ENCODE measurements at places on chromosomes 12 and 14. TPM values are rescaled to one million over a fixed set of nuclear protein-coding genes. Genes with fewer than 3 reads are reported as not detected.

GRCh38 chr14:103543721-103544387 is 14.9 kb downstream of the TRMT61A start:
- DNase-seq: no peak

- DNase-seq: no peak
These were observed 17.1 kb upstream of the ATXN2 start for GRCh38 chr12:111616177-111616623.

GRCh38 chr14:61531465-61532122 is 163.7 kb upstream of the HIF1A start:
- no peak for DNase-seq

NEUROD4 gene
- total RNA-seq: not detected

- DNase-seq: peak; percentile 40
These were observed 107.6 kb downstream of the PTCSC3 start for GRCh38 chr14:36068777-36069534.

- DNase-seq: no peak
These were observed 33.1 kb upstream of the G2E3 start for GRCh38 chr14:30525833-30526232.

GRCh38 chr12:48739618-48740269 is 23.2 kb upstream of the CCNT1 start:
- DNase-seq: no peak

- DNase-seq: no peak
These were observed 296.3 kb upstream of the PRKD1 start for GRCh38 chr14:30223966-30224365.

GRCh38 chr14:23327947-23328744 is 6.9 kb downstream of the PABPN1 start:
- no peak for DNase-seq

DNA sequence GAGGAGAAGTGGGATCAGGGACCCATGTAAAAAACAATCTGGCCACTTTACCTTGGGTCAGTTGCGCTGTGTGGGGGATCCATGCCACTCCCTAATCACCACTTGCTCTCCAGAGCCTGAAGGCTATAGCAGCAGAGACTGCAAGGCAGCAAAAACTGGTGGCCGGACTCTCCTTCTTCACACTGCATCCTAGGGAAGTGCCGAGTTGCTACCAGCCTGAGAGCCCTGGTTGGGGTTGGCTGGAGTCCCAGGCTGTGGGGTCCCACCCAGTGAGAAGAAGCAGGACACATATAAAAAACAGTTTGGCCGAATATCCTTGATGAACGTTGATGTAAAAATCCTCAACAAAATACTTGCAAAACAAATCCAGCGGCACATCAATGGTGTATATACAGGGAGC is 341.2 kb downstream of the AEBP2 start:
- no peak for DNase-seq

DNA sequence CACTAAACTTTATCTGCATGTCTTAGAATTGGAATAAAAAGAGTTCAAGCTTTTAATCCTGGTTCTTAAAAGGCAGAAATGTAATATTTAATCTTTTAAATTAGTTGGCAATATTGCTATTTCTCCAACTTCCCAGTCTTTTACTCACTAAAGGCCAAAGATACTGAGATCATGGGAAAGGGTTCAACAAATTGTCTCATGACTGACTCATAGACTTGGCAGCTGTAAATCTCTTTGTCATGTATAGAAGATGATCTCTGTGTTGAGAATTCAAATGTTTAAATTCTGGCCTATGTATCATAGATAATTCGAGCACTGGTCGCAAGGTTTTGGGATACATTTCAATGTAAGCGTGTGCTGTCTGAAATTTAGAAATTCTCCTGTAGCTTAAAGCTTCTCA is 40.1 kb upstream of the STRAP start:
- DNase-seq: no peak

PRR4 gene
- not detected for total RNA-seq

DNA sequence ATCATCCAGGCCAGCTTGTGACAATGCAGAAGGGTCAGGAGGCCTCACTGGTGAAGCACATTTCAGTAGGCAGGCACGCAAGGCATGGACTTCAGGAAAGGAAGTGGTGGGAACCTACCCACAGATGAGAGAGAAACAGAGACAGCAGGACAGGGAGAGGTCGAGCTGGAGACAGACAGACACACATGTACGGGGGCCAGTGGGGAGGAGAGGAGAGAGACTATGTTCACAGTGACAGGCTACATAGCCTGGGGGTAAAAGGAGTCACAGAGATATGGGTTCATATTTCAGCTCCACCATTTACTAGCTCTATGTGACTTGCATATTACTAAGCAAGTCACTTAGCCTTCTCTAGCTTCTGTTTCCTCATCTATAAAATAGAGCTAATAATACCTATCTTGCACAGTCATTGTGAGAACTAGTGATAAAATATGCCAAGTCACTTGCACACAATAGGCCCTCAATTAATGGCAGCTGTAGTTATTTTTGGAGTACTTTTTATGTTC is 91.1 kb upstream of the FUT8 start:
- no peak for DNase-seq

DNA sequence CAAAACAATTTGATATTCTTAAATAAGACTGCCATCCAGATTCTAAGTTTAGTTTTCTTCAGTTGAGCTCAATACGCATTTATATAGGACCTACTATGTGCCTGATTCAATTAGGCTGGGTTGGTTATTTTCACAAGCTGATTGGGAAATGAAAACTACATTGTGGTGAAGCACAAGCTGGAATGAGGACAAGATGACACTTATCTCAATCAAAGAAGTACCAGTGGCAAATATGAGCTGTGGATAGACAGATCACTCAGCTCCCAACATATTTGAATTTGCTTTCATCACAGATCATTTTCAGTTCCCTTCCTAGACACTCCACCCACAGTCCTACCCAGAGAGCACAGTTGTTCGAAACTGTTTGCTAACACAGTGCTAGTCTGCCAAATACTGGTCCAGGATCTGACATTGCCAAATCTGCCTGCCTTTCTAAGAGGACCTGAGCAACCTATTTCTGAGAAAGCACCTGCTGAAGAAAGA is 74.7 kb downstream of the LLPH start:
- no peak for DNase-seq

DNA sequence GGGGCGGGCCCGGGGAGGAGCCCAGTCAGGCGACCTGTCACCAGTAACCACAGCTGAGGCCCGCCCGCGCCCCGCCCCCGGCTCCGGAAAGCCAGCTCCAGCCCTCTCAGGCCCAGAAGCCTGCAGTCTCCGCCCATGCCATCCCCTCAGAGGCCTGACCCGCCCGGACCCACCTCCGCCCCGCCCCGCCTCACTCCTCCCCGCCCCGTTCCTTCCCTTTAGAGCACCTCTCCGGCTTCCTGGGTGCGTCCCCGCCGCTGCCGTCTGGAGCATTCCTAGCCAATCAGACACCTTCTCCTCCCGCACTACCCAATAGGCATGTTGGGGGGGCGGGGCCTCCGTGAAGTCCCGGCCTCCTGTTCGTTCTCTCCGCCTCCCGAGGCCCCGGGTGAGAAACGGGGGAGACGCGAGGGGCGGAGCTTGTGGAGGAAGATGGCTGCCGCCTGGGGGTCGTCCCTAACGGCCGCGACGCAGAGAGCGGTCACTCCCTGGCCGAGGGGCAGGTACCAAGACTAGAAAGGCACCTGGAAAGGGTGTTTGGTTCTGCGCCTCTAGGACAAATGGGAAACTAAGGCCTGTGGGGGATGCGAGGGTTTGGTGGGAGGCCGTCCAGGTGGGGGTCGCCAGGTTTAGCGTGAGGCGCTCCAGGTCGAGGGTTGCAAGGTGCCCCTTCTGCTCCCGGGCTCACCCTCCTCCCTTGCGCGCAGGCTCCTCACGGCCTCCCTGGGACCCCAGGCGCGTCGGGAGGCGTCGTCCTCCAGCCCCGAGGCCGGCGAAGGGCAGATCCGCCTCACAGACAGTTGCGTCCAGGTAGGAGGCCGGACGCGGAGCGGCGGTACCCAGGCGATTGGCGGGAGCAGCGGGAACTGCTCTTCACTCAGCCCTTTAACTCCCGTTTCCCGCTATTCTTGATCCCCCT is at the start of gene ISCA2:
Gene ISCA2, plus strand, starts transcription at position 423 of the 919 bp plus-strand sequence. Its CDS starts 10 bp downstream, at position 433.
- peak; percentile 98 for DNase-seq

GRCh38 chr14:51094901-51095853 is at the start of gene TRIM9:
Gene TRIM9 (minus strand): TSS chr14:51095105. CDS start chr14:51094939, 166 bp downstream.
- DNase-seq: peak; percentile 99

DNA sequence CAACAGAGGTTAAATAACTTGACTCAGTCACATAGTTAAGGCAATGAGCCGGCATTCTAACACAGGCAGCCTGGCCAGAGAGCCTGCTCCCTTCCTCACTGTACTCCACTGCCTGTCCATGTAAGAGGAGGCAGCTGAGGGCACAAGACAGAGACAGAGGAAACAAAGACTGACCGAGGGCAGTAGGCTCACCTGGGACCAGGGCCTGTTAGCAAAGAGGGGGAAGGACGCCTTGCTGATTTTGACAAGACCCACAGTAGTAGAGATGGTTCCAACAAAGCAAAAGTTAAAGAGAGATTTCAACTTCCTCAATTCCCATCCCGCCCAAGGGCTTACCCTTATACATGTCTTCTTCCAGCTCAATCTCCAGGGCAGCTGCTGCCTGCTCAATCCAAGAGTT is 26.5 kb downstream of the OTUB2 start:
- DNase-seq: no peak

ZDHHC22 gene
- total RNA-seq: 0.03 TPM

FOXN4 gene
- not detected for total RNA-seq

SLC6A12 gene
- total RNA-seq: not detected

GRCh38 chr12:25074113-25074512 is 120.8 kb downstream of the DNAI7 start:
- DNase-seq: no peak

DNA sequence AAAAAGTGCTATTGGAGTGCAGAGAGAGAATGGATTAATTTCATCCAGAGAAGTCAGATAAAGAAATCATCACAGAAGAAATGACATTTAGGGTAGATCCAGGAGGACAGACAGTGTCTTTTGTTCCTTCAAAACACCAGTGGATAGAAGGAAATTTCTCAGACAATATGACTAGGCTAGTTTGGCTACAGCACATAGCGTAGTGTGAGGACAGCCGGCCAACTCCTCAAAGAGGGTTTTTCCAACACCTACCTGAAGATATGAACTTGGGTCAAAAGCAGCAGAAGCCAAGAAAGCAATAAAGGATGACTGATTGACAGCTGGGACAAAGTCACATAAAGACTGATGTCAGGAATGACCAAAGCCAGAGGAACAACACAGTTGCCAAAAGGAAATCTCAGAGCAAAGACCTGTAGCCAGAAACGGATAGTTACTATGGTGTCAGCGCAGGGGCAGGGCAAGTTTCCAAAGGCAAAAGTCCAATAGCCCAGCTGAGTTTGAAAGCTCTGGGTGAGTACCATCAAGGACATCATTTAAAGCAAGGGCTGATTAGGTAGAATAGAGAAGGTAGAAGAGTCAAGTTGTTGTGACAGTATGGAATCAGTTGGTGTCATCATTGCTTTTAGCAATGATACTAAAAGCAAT is 58.7 kb upstream of the PDE3A start:
- no peak for DNase-seq

DNA sequence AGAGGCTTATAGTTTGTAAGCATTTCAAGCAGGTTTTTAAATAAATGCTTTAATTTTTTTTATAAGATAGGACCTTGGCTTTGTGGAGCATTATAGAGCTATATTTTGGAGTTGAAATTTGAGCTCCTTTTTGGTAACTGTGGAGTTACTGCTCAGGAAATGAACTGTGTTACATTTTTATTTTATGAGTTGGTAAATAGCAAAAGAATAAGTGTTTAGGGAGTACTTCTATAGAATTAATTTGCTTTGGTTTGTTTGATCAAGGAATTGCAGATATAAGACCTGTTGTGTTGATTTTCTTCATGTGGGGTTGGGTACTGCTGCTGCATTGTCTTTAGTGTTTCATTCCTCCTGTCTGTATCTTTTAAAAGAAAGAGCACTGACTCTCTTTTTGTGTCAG is 3.5 kb downstream of the ATP2A2 start:
- no peak for DNase-seq

WIF1 gene
- total RNA-seq: not detected

DNA sequence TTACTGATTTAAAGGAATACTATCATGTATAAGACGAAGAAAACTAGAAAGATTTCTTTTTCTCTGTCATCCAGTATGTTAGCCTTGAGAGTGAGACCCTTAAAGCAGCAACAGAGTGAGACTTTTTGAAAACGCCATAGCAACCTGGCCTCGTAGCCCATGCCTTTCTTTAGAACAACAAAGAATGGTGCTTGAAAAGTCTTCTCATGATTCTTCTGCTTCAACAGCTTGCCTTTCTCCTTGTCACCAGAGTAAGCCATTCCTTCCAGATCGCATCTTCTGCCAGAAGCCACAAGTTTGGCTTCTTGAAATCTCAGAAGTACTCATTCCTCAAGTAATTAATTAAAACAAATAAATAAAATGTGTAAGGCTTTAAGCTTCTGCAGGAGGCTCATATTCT is 109.3 kb downstream of the PDE3A start:
- DNase-seq: no peak

- DNase-seq: peak; percentile 68
These were observed 521 bp upstream of the PCED1B start for GRCh38 chr12:47078733-47079467.

OASL gene
- total RNA-seq: 28.3 TPM

TXNDC16 gene
- total RNA-seq: 0.26 TPM

GRCh38 chr12:2243275-2243674 is 190.5 kb downstream of the CACNA1C start:
- DNase-seq: no peak

DNA sequence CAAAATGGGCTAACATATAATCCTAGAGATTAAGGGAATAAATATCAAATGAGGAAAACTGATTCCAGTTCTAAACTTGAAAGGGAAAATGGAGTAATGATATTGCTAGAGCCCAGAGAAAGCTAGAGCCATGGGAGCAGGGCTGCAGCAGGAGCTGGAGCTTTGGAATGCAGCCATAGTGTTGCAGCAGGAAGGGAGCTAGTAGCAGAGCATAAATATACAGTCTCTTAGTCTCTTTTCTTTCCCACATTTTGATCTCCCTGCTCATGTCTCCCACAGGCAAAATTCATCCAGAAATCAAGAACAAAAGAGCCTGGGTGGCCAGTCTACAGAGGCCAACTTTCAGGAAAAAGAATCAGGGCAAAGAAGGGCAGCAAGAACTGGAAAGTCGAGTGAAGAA is 253.7 kb downstream of the ATXN7L3B start:
- DNase-seq: no peak

DIO2 gene
- not detected for total RNA-seq

DNA sequence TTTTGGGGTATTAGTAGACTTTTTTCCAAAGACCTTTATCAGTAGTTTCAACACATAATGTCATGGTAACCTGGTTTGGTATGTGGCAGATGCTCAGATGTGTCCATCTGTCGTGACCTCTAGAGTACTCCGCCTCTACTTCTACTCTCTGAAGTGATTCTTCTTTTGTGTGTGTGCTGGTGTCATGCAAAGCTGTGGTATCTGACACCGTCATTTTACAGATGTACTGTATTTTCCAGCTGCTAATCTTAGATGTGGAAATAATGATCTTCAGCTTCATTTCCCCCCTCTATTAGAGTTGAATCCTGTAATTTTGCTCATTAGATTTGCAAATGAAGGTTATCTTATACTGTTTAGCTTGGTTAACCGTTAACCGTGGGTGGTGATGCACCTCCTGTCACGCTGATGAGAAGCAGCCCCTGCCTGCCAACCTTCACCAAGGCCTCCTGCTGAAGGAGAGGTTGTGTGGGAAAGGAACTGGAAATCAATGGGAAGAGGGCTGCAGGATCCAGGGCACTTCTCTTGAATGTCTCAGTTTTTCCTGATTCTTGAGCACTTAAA is 222.4 kb upstream of the AMIGO2 start:
- DNase-seq: peak; percentile 79
